ENCODE measurements at places on chromosomes 13 and 19.

- no peak for DNase-seq
Observed at GRCh38 chr19:2780284-2780683, 2.8 kb downstream of the SGTA start.

DNA sequence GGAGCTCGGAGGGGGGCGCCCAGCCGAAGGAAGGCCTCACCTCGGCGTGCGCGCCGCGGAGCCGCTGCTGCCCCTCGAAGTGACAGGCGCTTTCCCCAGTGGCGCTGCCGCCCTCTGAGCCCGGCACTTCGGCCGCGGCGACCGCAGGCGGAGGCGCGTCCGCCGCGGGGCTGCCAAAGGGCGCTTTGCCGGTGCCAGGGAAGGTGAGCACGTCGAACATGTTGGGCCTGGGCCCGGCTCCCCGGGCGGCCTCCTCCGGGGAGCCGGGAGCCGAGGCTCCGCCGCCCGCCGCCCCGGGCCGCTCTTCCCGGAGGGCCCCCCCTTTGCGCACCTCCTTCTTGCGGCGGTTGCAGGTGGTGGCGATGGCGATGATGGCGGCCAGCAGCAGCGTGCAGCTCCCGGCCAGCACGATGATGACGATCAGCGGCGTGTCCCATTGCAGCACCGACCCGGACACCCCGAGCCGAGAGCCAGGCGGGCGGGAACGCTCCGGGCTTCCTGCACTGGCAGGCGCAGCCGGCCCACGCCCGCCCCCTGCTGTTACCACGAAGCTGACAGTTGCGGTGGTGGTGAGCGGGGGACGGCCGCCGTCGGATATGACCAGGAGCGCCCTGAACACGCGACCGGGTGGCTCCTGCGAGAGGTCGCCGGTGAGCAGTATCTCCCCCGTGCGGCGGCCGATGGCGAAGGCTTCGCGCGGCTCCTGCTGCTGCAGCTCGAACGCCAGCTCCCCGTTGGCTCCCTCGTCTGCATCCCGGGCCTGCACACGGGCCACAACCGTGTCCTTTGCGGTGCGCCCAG lies 2.5 kb downstream of the PCDH8 start:
- peak; percentile 65 for DNase-seq

- no peak for DNase-seq
Observed at GRCh38 chr19:52901842-52902241, 4.4 kb upstream of the ZNF320 start.

DNA sequence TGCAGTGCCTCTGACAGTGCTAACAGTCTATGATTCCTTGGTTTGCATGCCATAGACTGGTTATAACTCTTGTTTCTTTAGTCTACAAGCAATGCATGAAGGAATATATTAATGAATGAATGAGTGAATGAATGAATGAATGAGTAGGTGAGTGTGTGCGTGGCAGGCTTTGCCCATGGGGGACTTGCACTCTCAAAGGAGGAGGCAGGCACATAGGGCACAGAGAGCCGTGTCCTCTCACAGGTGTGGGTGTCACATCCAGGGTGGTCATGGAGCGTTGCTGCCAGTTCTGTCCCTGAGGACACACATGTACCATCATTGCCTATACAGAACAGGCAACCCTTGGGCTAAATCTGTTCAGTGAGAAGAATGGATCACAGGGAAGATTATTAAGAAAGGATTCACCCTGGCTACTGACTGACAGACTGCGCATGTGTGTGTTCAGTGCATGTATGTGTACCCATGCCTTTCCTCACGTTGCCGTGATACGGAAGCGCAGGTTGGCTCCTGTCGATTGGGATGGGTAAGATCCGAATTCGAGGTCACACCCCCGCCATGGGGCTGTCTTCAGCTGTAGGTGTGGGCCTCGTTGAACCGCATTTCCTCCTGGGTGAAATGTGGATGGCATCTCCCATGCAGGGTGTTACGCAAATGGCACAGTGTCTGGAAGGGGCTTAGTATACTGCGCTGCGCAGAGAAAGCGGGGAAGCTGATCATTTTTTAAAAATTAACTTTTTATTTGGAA lies 161.4 kb downstream of the STK24 start:
- DNase-seq, result no peak

DNA sequence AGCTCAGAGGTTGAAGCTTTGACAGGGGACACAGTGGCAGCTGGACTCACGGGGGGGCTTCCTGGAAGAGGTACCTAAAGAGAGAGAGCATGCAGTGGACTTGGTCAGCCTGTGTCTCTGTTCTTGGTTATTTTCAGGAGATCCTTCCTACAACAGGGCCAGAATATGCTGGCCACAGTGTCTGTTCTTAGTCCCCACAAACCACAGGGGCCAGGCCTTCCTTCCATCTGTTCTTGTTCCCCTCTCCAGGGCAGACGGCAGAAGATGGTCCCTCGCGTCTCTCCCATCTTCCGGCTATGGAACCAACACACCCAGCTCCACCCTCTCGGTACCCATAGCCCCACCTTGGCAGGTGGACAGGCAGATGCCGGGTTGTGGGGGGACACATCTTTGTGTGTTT lies 24.8 kb downstream of the MAST3 start:
- no peak for DNase-seq

DNA sequence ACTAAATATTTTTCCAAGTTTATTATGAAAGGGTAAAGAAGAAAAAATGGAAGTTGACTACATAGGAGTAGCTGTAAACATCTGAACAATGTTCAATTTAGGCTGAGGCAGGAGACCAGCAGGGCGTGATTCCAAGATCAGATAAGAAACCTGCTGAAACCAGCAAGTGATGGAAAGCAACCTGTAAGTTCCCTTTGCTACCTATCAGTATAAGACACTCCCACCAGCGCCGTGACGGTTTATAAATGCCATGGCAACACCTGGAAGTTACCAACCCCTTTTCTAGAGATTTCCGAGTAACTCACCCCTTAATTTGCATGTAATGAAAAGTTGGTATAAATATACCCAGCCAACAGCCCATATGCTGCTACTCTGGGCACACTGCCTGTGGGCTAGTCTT lies 1.1 kb upstream of the ZNF45 start:
- no peak for DNase-seq

- DNase-seq, result no peak
Observed at GRCh38 chr13:76160961-76161925, 525.1 kb downstream of the LMO7 start.

GRCh38 chr19:55147545-55148251 lies 1.3 kb downstream of the TNNT1 start:
- DNase-seq, result no peak

GRCh38 chr13:79187917-79188690 lies 218.0 kb downstream of the RBM26 start:
- no peak for DNase-seq

GRCh38 chr19:7533281-7533885 lies 2.1 kb upstream of the PNPLA6 start:
- no peak for DNase-seq

DNA sequence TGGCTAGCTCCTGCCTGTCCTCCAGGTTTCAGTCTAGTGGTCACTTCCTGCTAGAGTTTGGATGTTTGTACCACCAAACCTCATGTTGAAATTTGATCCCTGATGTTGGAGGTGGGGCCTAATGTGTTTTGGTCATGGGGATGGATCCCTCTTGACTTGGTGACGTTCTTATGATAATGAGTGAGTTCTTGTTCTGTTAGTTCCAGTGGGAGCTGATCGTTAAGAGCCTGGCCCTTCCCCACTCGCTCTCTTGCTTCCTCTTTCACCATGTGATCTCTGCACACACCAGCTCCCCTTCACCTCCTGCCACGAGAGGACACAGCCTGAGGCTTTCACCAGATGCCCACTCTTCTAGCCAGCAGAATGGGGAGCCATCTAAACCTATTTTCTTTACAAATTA lies 86.8 kb upstream of the SCEL start:
- DNase-seq, result no peak

GRCh38 chr13:95533545-95534160 lies 18.9 kb upstream of the CLDN10 start:
- DNase-seq, result no peak

DNA sequence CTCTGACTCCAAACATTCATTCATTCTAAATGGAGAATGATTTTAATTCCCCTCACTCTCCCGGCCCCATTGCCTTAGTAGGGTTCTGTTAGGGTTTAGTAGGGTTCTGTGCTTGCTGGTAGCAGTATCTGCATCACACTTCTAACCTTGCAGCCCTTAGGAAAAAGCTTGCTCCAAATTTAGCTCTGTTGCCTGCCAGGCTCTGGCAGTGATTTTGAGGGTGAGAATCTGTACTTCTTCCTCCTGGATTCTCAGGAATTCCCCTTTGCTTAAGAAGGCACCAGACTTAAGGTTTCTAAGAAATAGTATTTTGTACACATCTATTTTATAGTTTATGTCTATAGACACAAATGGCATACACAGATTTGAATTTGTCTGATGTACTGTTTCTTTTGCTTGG lies 14.7 kb downstream of the B3GLCT start:
- no peak for DNase-seq

- peak; percentile 10 for DNase-seq
Observed at GRCh38 chr13:19794631-19795030, 11.9 kb upstream of the PSPC1 start.

DNA sequence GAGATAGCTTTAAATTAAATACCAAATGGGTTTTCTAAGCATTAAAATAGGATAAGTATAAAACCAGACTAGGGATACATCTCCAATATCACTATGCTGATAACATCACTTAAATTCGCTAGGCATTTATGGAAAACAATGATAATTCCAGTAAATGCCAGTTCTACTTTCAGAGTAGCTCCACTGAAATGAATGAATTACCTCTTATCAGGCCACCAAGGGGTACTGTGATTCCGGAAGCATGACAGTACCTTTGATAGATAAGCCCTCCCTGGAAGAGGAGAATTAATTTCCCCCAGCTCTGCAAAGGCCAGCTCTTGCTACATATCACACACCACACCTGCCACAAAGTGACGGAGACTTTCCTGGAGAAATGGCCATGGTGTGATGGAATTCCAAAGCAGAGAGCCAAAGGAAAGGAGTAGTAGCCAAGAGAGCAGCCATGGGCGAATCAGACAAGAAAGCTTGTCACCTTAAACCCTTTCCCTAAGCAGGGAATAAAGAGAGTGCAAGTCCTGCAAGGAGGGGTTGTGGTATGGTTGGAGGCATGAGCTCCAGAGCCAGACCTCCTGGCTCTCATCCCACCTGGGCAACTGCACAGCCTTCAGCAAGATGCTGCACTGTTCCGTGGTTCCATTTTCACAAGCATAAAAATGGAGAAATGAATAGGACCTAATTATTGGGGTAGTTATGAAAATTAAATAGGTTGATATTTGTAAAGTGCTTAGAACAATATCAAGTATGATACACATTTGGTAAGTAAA lies 423.1 kb downstream of the FGF14 start:
- no peak for DNase-seq

DNA sequence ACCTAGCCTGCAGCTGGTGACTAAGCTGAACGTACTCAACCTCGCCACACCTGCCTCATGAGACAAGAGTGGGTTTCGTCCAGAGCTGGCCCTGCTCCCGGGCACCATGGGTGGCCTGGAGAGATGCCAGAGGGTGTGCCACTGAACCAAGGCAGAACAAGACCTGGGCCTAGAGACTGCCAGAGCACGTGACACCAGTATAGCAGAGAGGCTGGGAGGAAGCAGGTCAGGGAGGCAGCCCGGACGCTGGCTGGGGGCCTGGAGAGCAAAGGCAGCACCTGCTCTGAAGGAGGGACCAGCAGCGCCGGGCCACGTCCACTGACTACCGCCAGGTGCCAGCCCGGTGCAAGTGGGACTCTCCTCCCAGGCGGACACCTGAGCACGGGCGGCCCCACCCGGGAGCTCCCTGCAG lies 7.3 kb upstream of the C13orf46 start:
- no peak for DNase-seq

DNA sequence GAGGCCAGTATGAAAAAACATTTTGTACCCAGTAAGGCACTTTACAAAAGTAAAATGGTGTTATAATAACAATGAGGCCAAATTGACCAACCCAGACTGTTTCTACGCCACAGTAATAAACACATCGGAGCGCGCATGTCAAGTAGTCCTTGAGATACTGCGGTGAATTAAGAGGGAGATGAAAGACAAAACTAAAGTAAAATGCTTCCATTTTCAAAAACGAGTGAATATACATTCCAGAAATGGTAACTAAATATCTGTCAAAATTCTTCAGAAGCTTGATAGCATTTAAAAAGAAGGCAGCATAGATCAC lies 19.0 kb downstream of the N4BP2L1 start:
- DNase-seq, result no peak

GRCh38 chr19:30733826-30734550 lies 361.8 kb downstream of the ZNF536 start:
- no peak for DNase-seq

GRCh38 chr19:17496337-17496997 lies 15.0 kb upstream of the PGLS start:
- DNase-seq, result peak; percentile 43

Data from progenitor cell of endocrine pancreas (in vitro differentiated cells).